ENCODE measurements at places on chromosomes 2 and 18.

DNA sequence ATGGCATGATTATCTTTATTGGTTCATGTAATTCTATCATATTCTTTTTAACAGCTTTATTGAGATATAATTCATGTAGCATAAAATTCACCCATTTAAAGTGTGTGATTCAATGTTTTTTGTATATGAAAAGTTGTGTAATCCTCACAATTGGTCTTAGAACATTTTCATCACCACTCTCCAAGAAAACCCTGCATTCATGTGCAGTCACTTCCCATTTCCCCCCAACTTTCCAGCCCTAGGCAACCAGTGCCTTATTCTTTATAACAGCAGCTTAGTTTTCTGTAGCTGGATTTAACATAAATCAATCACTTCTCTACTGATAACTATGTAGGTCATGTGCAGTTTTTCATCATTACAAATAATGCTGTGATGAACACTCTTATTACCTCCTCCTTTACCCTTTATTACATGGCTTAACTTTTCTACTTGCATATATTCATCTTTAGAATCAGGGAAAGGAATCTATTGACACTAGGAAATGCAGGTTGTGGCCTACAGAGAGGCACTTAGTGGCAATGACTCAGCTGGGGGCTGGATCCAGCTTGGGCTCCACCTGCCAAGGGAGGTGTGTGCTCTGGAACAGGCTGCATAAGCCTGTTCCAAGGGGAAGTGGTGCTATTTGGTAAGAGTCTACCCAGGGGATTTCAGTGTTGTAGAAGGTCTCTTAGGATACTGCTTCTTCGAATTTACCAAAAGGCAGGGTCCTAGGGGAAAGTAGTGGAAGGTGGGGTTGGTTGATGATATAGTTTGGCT, 89.1 kb downstream of the ETAA1 start:
- no peak for DNase-seq

- DNase-seq = no peak
These were observed 405.5 kb downstream of the PARD3B start for GRCh38 chr2:204950695-204951346.

GRCh38 chr2:85909005-85909404, 20.2 kb upstream of the ST3GAL5 start:
- no peak for DNase-seq

- DNase-seq = no peak
These were observed 84.5 kb upstream of the ODC1 start for GRCh38 chr2:10532638-10533101.

DNA sequence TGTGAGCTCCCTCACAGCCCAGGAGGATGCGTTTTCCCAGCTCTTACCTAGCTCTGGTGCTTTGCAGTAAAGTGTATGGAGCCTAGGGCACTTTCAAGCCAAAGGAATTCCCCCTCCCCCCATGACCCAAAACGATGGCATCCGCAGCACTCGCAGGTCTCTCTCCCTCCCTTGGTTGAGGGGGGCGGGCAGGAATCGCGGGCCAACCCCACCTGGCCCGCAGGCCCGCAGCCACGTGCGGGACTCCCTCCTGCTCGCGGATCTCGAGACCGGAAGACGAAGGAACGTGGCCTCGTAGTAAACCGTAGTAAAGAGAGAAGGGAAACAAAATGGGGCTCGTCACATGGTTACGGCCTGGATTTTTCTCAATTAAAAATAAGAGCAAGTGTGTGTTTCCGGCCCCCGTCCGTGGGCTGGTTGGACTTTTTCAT, 8.5 kb downstream of the IRS1 start:
- DNase-seq = no peak

Data from NCI-H1694 (cell line).